HFFc6 (cell line): ENCODE measurements at places on chromosomes 12 and 14. TPM values are rescaled to one million over a fixed set of nuclear protein-coding genes. Genes with fewer than 3 reads are reported as not detected.

SLC17A8 gene
- not detected in 3 replicates for total RNA-seq

RHOJ gene
- 6.1 to 6.9 TPM (median 6.3 TPM) in 3 replicates for total RNA-seq

ACTR10 gene
- 78.6 to 86.9 TPM (median 85.8 TPM) in 3 replicates for total RNA-seq

KRT3 gene
- total RNA-seq, result not detected in 3 replicates

CD163 gene
- total RNA-seq, result not detected in 3 replicates

TRIM9 gene
- total RNA-seq, result not detected in 3 replicates

CLEC14A gene
- total RNA-seq, result 0.08 to 0.13 TPM (median 0.09 TPM) in 3 replicates

DNA sequence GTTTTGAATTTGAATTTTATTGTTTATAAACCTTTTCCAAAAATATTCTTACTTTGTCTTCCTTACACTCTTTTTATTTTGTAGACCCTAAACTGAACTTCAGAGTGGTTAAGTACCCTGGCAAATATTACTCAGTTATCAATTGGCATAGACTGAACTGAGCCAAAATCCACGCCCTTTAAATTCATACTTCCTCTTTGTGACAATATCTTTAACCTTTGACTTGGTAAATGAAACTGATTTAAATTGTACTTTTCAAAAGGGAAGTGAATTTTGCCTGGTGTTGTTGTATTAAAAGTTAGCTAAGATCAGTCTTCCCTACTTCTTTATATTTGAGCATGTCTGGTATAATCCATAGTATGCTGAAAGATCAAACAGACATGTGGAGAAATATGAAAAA lies 184.3 kb upstream of the USP15 start:
- DNase-seq, result no peak

DNA sequence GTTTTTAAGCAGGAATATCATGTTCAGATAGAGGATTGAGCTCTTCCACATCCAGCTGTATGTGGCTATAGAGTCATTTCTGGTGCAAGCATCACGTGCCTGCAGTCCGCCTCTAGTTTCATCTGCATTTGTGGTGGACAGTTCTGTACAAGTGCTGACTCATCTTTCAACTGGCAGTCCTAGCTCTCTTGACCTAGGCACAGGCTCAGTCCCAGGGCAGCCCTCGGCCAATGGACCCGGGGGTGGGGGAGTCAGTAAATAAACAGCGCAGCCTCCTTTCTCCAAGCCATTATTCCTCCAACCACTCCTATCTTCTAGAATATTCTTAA lies 41.8 kb upstream of the FRMD6 start:
- DNase-seq, result peak; percentile 53

DNA sequence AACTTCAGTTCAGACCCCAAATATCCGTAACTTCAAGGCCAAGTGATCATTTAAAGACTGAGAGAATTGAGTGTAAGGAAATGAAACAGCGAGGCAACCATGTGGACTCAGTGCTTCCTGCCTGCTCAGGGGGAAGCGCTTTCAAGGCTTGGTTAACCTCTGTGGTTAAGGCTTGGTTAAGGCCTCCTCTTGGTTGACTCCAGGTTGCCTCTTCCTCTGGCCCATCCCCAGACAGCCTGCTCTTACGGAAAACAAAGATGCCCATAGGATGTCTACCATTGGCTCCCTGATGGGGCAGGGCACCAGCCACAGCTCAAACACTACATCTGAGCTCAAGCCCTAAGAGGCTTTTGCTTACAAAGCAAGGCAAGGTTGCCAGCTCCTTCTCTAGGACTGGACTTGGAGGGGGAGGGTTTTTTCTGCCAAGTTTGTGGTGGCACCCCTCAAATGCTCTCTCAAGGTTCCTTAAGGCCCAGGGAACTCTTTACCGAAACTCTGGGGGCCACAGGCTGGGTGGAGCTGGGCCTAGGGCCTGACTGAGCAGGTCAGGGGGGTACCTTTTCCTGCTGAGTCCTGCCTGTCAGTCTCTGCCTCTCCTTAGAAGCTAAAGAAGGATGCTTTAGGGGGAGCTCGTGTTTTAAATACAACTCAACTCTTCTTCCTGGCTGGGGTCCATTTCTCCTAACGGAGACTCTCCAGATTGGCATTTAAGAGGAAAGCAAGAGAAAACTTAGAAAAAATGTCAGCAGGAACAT lies 13.7 kb downstream of the COL2A1 start:
- DNase-seq, result no peak

DNA sequence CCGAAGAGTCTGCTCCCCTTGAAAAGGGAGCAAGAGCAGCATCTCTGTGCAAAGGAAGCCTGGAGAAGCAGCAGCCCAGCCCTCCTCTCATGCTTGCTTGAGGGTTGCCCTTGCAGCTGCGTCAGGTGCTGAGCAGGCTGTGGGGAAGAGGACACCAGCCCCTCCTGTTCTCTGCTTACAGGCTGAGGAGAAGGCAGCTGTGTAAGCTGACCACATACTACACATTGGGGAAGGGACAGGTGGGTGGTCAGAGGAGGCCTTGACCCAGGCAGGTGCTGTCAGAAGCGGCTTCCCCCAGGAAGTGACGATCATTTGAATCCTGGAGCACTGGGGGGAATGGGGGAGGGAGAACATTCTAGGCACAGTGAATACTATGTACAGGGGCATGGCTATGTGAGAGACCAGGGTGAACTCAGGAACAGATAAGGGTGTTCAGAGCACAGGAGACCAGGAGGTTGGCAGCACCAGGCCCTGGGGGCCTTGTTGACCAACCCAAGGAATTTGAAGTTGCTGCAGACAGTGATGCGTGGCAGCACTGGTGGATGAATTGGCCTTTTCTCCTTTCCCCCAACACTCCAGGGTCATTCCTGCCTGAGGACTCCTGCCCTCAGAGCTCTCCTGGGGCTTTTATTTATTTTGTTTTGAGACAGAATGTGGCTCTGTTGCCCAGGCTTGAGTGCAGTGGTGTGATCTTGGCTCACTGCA lies 2.7 kb upstream of the KLC1 start:
- no peak for DNase-seq

- no peak for DNase-seq
These were observed 83.8 kb downstream of the SRGAP1 start for GRCh38 chr12:63928305-63928704.

DNA sequence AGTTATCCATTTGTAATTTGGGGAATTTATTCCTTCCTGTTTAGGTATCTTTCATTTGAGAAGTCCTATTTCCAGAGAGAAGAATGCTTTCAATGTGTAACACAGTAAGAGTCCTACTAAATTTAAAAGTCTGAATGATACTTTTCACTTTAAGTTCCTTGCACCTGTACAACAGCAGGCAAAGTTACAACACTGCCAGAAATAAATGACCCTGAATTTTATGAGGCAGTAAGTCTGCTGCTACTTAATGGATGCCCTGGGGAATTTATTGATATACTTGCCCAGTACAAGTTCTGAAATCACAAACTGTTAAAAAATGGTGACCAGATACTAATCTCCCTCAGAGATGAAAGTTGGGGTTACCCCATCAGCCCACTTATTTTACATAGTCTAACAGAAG lies 53.1 kb downstream of the NTS start:
- no peak for DNase-seq
